ENCODE measurements at places on chromosomes 5 and 9.

DNA sequence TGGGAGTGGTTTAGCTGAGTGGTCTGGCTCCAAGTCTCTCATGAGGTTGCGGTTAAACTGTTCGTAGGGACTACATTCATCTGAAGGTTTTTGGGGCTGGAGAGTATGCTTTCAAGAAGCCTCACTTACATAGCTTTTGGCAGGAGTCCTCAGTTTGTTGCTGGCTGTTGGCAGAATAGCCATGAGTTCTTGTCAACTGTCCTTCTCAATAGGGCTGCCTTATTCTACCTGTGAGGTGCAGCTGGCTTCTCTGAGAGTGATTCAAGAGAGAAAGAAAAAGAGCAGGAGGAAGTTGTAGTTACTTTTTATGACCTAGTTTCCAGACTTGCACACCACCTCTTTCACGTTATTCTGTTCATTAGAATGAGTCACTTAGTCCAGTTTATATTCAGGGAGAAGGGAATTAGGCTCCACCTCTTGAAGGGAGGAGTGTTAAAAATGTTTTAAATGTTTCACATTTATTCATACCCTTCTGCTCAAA lies 33.2 kb downstream of the YTHDC2 start:
- DNase-seq, result no peak

DNA sequence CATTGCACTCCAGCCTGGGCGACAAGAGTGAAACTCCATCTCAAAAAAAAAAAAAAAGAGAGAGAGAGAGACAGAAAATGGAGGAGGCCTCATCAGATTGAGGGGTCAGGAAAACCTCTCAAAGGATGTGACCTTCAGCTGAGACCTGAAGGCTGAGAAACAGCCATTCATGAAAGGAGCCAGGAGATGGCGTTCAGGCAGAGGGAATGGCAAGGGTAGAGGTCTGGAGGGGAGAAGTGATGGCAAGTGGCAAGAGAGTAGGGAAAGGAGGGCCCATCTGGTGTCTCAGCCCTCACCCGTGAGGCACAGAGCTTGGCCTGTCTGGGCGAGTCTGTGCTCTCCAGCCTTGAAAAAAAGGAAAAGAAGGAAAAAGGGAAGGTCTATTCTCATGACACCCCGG lies 17.0 kb downstream of the CAMK2A start:
- no peak for DNase-seq

GRCh38 chr5:38706376-38706775 lies 139.4 kb upstream of the OSMR start:
- DNase-seq, result no peak

DNA sequence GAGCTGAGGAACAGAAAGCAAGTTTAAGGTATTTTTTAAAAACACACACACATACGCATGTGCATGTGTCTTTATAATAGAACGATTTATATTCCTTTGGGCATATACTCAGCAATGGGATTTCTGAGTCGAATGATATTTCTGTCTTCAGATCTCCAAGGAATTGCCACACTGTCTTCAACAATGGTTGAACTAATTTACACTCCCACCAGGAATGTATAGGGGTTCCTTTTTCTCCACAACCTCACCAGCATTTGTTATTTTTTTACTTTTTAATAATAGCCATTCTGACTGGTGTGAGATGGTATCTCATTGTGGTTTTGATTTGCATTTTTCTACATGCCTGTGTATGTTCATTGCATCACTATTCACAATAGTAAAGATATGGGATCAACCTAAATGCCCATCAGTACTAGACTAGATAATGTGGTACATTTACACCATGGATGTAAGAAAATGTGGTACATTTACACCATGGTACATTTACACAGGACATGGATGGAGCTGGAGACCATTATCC lies 60.3 kb upstream of the MAP3K1 start:
- no peak for DNase-seq

DNA sequence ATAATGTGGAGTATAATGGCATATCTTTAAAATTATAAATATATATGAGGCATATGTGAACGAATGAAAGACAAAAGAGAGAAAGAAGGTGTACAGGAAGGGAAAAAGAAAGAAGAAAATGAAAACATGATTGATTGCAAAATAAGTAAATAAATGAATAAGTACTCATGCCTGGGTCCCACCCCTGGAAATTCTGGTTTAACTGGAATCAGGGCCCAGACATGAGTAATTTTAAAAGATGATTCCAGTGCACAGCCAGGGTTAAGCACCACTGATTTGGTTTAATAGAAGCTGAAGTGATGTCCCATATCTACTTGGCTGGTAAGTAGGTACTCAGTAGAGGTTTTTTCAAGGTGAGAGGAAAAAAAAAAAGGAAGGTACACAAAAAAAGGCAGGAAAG lies 34.0 kb upstream of the HOMER1 start:
- DNase-seq, result no peak

- DNase-seq, result no peak
Observed at GRCh38 chr9:127065592-127065991, 56.8 kb downstream of the ANGPTL2 start.

DNA sequence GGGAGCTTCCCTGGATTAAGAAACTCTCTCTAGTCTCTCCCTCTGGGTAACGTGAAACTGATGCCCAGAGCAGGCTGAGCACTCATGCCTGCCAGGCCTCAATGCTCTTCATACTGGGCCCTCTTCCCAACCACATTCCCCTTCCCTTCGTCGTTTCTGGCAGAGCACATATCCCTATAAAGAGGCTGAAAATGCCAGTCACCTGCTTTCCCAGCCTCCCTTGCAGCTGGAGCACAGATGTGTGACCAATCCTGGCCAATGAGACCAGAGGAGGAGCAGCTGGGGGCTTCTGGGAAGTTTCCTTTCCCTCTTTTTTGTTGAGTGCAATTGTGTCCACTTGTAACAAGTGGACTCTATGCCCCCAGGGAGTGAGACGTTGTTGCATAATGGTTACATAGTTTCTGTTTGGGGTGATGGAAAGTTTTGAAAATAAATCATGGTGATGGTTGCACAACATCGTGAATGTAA lies 30.2 kb upstream of the SMIM23 start:
- DNase-seq, result no peak

DNA sequence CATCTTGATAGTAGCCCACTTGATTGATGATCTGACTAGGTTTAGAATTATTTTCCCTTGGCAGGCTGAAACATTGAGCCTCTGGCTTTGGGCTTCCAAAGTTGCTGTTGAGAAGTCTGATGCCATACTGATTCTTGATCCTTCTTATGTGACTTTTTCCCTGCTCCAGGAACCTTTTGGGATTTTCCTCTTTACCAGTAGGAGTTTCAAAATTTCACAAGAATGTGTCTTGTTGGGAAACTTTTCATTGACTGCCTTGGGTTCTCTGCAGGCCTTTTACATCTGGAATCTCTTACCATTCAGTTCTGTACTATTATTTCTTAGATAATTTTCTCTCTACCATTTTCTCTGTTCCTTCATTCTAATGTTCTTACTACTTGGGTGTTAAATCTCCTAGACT lies 20.0 kb downstream of the STC2 start:
- DNase-seq, result no peak

GRCh38 chr5:174527916-174528540 lies 196.4 kb upstream of the MSX2 start:
- no peak for DNase-seq

DNA sequence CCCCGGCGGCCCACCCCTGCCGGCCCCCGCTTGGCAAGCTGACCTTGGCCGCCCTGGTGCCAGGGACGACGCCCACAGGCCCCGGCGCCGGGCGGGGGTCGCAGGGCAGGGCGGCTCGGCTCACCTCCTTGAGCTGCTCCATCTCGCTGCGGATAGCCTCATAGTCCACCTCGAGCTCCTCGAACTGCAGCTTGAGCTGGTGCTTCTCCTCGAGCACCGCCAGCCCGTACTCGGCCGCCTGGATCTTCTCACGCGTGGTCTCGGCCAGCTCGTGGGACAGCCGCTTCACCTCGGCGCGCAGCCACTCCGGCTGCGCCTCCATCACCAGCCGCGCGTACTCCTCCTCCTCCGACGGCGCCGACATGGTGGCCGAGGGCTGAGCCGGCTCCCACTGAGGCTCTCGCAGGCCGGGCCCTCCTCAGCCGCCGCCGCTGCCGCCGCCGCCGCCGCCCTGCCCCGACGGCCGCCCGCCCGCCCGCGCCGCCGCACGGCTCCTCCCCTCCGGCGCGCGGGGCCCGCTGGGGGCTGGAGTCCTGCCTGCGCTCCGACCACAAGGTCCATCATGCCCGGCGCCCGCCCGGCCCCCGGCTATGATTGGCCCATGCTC lies at the start of gene BICD2:
Gene BICD2 (minus strand): TSS at position 453 of the 607 bp plus-strand sequence. CDS start 89 bp downstream, at position 364.
- no peak for DNase-seq

GRCh38 chr5:159071382-159071781 lies 28.3 kb downstream of the EBF1 start:
- DNase-seq, result no peak

DNA sequence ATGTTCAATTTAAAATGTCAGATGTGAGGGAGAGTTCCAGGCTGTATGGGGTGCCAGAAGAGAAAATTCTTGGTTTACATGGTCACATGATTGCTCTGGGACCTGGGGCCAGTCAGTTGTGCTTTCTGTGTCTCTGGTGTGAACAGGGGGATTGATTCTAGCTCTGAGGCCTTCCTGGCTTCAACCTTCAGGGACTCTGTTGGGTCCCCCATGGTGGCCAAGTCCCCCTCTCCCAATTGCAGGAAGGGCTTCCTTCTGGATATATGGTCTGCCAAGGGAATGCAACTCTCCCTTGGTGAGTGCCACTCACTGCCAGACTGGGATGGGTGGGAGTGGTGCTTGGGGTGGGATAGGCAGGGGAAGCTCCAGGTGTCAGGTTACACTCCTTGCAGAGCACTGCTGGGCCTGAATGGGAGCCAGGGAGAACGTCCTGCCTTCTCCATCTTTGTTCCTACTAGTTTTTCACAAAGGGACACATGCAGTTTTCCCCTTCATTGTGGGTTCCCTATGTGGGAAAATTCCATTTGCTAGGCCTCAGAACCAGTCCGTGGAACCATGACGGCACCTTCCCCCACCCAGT lies 153.2 kb downstream of the MELK start:
- no peak for DNase-seq

Measured in cortex of kidney (tissue), 1 donor.